NCI-H524 treated with DMSO at 0.1 percent for 48 hours (cell line): ENCODE measurements at places on chromosomes 1 and 21.

- no peak for DNase-seq
Measured at GRCh38 chr1:229557200-229557850, 1.2 kb downstream of the ABCB10 start.

DNA sequence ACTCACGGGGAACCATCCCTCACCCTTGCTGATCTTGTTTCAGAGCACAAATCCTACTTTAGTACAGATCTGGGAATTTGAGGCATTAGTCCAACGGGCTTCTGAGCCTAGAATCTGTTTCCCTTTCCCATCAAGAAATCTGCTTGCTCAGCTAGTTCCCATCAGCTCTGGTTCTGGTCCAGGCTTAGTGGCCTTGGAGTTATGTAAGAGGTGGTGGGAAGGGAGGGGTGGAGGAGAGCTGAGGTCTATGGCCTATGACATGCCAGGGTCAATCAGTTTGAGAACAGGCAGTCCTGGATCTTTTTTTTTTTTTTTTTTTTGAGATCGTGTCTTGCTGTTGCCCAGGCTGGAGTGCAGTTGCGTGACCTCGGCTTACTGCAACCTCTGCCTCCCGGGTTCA lies 4.1 kb downstream of the GSTM1 start:
- DNase-seq: no peak

GRCh38 chr1:8352886-8353785 lies 35.2 kb downstream of the SLC45A1 start:
- no peak for DNase-seq

GRCh38 chr21:44822484-44823178 lies 4.8 kb upstream of the SUMO3 start:
- no peak for DNase-seq

- DNase-seq: no peak
Measured at GRCh38 chr1:214637722-214638458, 34.9 kb downstream of the CENPF start.

DNA sequence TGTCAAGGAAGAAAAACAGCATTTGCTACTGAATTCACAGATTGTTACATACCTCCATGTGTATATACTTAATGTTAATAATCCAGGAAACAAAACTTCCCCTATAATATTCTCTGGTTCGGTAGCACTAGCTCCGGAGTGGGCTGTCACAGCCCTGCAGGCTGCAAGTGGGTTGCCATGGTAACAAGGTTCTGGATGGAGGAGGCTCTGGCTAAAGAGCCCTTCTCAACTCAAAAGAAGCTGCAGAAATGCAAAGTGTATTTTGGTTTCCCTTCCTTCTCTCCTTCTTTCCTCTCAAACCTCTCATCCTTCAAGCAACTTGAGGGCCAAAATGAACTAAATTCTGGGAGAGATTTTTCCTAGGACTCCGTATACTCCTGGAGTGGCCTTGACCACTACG lies 45.2 kb downstream of the ASTN1 start:
- peak; percentile 7 for DNase-seq

GRCh38 chr1:169106921-169107602 lies 572 bp downstream of the ATP1B1 start:
- DNase-seq: no peak

DNA sequence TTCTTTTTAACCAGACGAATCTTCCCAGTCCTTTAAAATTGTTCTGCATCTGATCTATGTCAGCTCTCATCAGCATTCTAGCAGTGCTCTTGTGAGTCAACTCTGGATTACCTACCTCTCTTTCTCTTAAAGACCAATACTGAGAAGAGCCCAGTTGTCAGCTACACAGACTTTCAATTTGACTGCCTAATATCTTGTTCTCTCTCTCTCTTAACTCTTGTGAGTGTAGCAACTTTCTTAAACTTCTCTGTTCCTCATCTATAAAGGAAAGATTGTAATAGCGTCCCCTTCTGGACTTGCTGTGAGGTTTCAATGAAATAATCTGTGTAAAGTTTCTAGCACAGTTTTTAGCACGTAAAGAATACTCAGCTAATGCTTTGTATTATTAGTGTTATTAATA lies 499.3 kb upstream of the ADAMTS5 start:
- DNase-seq: no peak

- DNase-seq: peak; percentile 39
Measured at GRCh38 chr1:163674236-163674635, 352.5 kb downstream of the NUF2 start.

DNA sequence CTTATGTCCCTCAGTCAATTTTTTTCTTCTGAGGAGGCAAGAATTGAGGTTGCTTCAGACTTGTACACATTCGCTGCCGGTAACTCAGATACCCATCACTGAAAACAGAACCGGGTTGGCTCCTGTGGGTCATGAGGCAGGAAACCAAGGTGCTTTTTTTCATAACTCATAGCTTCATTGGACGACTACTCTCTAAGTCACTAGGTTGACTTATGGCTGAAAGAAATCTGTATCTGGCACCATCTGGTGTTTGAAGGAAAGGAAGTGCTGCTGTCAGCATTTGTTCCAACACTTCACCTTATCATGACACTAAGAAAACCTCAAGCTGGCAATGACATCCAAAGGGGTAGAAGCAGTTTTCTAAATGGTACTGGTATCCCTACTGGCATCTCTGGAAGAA lies 82.3 kb downstream of the TBX19 start:
- DNase-seq: peak; percentile 37

GRCh38 chr21:41808846-41809245 lies 42.0 kb upstream of the RIPK4 start:
- no peak for DNase-seq

DNA sequence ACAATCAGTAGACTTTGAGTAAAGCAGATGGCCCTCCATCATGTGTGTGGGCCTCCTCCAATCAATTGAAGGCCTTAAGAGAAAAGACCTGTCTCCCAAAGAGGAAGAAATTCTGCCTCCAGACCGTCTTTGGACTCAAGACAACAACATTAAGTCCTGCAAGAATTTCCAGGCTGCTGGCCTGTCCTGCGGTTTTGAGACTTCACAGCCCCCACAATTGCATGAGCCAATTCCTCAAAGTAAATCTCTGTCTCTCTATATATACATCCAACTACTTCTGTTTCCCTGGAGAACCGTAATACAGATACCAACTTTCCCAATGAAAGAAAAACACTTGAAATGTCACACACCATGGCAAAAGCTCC lies 16.4 kb downstream of the REG4 start:
- no peak for DNase-seq

DNA sequence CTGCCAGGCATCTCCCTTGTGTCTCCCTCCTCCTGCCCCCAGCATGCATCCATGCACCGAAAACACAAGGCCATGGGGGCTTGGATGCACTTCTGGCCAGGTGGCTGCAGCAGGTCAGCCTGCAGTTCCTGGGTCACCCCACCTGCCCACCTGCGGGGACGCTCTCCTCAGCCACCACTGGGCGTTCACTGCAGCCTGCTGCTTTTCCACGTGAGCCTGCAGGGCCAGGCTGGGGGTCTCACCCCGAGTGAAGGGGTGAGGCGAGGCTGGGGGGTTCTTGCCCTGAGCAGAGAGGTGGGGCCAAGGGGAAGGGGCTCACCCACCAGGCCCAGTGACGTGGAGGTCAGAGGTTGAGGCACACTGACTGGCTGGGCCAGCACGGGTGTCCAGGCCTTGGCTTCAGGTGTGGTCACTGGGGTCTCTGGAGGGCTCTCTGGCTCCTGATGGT lies 64.6 kb downstream of the WNT9A start:
- no peak for DNase-seq

DNA sequence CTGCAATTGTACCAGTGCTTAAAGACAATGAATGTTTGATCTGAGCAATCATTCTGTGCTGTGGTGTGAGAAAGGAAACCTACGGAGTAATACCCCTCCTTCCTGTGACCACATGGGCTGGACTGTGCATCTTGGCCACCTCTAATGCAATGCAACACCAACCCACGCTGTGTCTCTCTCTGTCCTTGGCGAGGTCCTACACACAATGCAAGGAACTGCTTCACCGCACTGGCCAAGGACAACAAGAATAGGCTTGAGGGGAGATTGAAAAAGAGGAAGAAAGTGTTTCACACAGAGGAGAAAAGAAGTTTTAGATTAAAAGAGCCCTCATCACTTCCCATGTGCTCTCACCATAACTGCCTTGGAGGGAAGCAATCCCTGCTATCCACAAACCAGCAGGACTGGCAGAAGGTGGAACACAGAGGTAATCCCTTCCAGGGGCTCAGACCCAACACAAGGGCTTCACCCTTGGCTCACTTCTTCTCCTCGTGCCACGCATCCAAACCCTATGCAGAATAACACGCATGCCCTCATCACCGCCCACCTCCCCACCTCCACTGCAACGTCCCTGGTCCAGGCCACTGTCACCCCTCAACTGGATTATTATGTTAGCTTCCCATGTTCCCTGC lies 112.5 kb upstream of the ERG start:
- no peak for DNase-seq

DNA sequence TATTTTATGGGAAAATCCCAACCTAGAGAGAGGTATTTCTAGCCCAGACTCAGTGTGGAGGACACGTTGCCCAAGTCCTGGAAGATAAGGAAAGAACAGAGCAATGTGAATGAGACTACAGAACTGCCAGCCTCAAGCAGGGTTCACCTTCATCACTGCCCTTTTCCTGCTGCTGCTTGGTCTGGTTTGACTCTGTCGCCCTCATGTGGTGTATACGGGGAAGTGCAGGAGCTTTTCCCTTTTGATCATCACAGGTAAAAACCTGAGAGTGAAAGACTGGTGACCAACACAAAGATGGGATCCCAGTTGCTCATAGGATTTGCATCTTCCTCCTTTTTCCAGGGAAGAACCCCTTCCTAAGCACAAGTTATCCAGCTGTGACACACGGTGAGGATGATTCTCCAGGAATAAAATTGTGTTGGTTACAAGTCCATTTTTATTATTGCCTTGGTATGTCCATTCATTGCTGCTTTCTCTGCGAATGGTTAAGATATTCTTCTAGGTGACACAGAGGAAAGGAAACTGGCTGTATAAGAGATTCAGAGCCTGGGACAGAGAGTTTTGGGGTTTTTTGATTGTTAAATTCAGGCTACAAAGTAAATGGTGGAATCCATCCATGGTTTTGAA lies 89.5 kb upstream of the CD53 start:
- DNase-seq: no peak

GRCh38 chr1:44542420-44543063 lies 131.7 kb downstream of the TMEM53 start:
- no peak for DNase-seq

DNA sequence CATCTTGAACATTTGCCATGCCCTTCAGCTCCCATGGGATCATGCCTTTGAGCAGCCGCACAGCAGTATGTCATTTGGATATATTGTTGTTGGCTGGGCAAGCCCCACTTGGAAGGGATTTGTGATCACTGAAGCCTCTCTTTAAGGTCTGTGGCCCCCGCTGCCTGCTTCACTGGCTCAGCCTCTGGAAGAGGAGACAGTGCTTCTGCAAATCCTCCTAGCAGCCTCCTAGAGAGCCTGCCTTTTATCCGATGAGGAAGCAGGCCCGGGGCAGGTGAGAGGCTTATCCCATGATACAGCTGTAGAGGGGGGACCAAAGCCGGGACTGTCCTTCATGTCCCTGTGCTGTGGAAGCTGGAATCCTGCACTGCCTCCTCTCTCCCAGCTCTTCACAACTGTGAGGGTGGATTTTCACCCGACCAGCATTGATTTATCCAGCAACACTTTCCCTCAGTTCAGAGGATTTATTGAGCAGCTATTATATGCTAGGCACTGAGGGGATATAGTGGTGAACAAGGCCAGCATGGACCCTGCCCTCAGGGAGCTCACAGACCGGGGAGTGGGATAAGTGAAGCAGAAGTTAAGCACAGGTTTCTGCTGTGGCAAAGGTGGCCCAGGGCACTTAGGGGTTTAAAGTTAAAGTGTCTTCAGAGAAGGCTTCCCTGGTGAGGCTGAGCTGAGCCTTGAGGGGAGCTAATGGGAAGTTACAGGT lies 3.9 kb downstream of the TMEM61 start:
- DNase-seq: peak; percentile 89
